ENCODE measurements at places on chromosomes 5 and 9.

DNA sequence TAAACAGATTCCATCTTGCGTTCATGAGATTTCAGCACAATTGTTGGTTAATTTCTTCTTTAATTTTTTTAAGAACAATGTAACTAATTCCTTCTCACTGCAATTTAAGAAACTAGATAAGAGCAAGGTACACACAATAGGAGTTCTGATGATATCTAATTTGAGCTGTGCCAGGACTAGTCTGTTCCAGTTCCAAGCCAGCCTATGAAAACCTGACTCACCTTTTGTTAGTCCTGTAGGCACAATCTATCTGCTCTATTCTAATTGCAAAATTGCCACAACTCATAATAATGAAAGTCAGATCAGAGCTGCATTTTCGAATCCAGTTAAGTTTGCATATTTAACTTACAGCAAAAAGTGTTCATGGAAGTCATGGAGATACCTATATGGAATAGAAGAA, 494.1 kb upstream of the TUSC1 start:
- DNase-seq = no peak

DNA sequence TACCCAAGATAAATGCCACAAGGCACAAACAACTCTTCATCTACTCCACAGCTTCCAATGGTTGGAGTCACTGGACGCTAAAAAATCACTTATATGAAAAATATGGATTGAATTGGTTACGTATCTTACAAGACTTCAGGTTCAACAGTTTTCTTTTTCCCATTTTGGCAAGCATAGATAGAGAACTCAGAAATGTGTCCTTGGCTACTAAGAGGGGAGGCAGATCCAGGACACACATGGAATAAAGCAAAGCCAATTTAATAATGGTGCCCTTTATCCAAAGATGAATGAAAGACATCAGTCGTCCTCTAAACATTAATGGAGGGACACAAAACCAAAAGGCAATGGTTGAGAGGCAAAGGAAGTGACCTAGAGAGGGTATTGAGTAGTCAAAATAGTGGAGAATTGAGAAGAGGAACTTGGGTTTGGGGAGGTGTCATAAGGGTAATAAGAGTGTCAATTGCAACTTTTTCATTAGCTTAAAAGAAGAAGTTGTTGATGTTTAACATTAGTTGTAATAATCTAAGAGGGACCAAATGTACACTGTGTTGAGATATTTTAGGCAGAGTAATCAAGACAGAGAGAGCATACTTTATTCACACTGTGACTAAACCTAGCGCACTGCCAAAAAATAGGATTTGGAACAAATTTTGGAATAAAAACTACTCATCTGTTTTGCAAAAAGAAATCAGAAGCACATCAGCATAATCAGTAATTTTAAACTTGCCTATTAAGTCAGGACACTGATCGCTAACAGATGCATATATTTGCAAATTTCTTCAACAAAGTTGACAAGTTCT, 308.2 kb downstream of the ARL15 start:
- no peak for DNase-seq

DNA sequence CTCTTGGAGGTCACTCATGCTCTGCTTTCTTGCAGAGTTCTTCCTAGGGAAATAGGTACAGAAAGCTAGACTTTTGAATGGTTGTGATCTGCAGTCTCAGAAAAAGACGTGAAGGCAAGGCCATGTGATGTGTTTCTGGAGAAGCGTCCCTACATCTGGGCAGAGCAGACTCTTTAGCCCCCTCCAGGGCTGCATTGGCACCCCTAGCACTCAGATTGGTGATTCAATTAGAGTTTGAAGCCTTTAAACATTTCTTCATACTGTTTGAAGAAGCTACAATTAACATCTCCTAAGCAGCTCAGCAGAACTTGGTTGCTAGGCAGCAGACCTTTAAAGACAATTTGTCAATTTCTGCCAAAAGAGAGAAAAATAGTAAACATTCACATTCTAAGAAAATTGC, 21.6 kb downstream of the JADE2 start:
- no peak for DNase-seq

- no peak for DNase-seq
These were observed 34.5 kb upstream of the RASA1 start for GRCh38 chr5:87233143-87233542.

DNA sequence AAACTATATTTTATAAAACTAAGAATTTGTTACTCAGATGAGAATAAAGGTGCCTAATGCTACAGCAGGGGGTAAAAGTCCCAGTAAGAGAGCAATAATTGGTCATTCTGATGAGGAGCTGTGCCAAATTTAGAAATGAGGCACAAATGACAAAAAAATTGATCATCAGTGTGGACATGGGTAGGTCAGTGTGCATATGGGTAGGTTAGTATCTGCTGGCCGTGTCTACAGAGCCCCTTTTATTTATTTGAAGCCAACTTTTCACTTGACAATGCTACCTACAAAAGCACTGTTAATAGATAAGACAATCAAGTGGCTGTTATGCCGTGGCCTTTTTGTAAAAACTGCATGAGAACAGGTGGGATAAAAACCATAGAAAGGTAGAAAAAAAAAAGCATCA, 454.6 kb downstream of the RAB3C start:
- no peak for DNase-seq

- DNase-seq = no peak
These were observed 237.0 kb downstream of the IRX2 start for GRCh38 chr5:2514484-2514883.

GRCh38 chr5:93151121-93151520, 429.9 kb downstream of the NR2F1-AS1 start:
- DNase-seq = no peak

GRCh38 chr5:34738381-34738780, 82.3 kb downstream of the RAI14 start:
- no peak for DNase-seq

DNA sequence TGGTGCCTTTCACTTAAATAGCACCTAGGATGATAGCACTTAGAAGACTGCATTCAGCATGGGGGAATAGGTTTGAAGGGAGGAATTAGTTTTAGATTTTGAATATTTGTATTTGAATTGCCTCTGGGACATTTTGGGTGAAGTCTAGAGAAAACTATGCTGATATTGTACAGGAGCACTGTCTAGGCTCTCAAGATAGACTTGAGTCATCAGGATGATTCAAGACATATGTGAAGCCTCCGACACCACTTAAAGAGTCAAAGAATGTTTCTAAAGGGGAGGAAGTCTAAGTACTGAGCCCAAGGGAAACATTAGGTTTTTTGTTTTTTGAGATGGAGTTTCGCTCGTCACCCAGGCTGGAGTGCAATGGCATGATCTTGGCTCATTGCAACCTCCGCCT, 63.9 kb upstream of the CCDC180 start:
- no peak for DNase-seq

GRCh38 chr5:178786859-178787499, 56.5 kb upstream of the ZNF354A start:
- no peak for DNase-seq

- no peak for DNase-seq
These were observed 1774.7 kb upstream of the ACO1 start for GRCh38 chr9:30609713-30610112.

DNA sequence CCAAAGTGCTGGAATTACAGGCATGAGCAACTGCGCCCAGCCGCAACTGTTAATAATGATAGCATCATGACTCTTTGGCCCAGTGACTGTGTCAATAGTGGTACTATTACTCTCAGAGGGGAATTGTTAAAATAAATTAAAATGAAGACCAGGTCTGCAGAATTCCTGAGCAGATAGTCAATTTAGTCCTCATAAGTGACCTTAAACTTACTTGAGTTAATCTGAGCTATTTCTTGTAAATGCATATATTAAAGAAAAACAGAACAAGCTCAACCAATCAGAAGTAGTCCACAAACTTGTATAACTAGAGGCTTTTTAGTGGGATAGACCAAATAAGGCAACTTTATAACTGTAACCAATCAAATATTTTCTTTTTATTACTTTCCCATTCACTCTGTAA, 1.7 kb upstream of the RECK start:
- no peak for DNase-seq

DNA sequence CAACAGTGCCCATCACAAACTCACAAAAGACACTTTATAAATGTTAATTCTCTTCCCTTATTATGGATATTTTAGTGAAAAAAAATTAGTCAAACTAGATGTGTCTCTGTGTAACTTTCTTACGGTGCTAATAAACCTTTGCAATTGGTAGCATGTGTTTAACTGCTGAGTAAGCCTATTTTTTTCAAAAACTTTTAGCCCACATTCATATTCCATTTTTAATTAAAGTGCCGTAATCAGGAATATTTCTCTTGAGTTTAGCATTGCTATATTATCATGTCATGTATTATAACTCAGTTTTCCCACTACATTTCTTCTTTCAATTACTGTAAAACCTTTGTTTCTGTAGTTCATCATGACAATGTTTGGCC, 51.4 kb downstream of the FYB1 start:
- no peak for DNase-seq

DNA sequence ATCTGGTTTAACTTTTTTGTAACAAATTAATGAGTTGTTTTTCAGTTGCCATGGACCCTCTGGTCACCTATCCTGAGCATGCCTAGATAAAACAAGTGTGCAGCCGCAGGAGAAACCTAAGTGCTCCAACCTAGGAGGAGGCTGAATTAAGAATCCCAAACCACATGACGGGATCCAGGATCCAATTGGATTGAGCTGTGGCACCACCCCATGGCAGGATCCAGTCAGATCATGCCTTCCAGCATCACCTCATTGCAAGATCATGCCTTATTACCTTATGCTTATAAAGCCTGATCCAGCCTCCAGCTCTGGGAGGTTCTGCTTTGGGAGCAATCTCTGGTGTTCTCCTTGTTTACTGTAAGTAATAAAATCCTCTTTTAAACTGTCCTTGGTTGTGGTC, 662.0 kb downstream of the TLR4 start:
- DNase-seq = no peak

DNA sequence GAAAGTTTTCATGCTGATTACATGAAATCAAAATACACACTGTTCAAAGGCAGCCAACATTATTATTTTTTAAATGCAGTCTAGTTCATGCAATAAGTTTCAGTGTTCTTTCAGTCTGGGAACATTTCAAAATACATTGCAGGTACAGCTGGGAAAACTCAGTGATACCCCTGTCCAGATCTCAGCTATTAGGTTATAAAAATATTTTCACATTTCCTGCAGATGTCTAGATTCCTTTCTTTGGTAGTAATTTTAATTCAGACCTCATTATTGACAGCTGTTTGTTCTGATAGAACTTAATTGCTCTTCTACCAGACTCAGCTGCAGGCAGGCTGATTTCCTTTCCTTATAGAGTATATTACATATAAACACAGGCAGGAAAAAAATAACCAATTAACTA, 556.8 kb upstream of the DMAC1 start:
- DNase-seq = no peak

GRCh38 chr5:143213231-143213850, 190.1 kb downstream of the NR3C1 start:
- DNase-seq = no peak

- DNase-seq = no peak
These were observed 83.7 kb downstream of the TRPM6 start for GRCh38 chr9:74804018-74804385.

- DNase-seq = no peak
These were observed 1103.6 kb upstream of the EDIL3 start for GRCh38 chr5:85488295-85488694.

GRCh38 chr9:99433555-99433954, 211.5 kb downstream of the SEC61B start:
- peak; percentile 8 for DNase-seq

GRCh38 chr9:14405176-14405706, 91.3 kb upstream of the NFIB start:
- no peak for DNase-seq

- no peak for DNase-seq
These were observed 628.5 kb downstream of the CHSY3 start for GRCh38 chr5:130532786-130533185.

GRCh38 chr5:139772927-139773690, 22.5 kb upstream of the PSD2 start:
- DNase-seq = no peak

DNA sequence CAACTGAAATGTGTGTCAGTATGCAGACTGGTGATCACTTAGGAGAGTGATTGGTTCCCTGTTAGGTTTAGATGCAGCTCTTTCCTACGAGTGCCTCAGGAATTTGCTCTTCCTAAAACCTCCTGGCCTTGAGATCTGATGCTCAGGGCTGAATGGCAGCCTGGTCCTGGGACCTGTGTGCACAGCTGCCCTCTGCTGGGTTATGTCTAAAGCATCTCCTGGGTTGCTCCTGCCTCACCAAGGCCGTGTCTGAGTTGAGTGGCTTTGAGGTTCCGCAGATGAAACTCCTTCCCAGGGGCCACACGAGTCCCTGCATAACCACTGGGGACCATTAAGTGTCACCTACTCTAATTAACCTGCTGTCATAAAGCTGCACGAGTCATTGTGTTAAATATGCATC, 59.5 kb downstream of the MVB12B start:
- no peak for DNase-seq

- no peak for DNase-seq
These were observed 1040.1 kb downstream of the MAT2B start for GRCh38 chr5:164545507-164545906.

DNA sequence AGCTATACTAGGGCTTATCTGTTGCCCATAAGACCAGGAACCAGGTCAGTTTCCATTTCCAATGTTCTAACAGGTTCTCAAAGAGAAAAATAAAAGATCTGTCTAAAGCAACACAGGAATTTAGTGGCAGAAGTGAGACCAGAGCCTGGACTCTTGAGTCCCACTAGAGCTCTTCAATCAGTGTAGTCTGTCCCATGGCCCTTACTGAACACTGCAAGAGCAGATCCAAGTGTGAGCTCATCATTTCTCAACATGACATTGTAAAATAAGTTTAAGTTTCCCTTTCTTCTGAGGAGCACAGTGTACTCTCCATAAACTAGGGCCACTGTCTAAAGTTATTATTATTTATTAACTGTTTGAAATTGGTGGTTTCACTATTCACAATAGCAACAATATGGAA, 8.6 kb upstream of the PAPPA start:
- no peak for DNase-seq

- no peak for DNase-seq
These were observed 111.8 kb downstream of the EFNA5 start for GRCh38 chr5:107558823-107559375.

DNA sequence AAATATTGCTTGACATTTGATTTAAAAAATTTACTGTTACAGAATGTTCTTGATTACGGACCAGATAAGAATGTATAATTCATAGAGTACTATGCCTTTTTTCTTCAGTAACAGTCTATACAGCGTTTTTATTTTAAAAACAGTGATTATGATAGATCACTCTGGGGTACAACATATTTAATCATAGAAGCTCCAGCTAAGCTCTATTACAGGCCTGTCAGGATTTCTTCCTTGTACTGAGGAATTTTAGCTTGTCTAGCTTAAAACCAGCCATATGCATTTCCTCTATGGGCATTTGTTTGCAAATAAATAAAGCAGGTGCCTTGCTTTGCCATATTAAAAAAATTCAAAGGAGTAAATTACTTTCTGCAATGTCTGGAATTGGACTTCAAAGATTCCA, 423.8 kb downstream of the BNC2 start:
- DNase-seq = no peak
